ENCODE measurements at places on chromosomes 3 and 15.

GRCh38 chr3:78003090-78003489 lies 963.2 kb downstream of the ROBO2 start:
- DNase-seq, result no peak

- peak; percentile 45 for DNase-seq
These were observed 11.1 kb downstream of the TLE3 start for GRCh38 chr15:70086636-70087035.

- no peak for DNase-seq
These were observed at the start of gene EPB42 for GRCh38 chr15:43220991-43221403. TSS of gene EPB42 (minus strand) at chr15:43221018. CDS start at chr15:43220825, 193 bp downstream.

GRCh38 chr3:124483915-124484470 lies 246.3 kb upstream of the UMPS start:
- DNase-seq, result no peak

DNA sequence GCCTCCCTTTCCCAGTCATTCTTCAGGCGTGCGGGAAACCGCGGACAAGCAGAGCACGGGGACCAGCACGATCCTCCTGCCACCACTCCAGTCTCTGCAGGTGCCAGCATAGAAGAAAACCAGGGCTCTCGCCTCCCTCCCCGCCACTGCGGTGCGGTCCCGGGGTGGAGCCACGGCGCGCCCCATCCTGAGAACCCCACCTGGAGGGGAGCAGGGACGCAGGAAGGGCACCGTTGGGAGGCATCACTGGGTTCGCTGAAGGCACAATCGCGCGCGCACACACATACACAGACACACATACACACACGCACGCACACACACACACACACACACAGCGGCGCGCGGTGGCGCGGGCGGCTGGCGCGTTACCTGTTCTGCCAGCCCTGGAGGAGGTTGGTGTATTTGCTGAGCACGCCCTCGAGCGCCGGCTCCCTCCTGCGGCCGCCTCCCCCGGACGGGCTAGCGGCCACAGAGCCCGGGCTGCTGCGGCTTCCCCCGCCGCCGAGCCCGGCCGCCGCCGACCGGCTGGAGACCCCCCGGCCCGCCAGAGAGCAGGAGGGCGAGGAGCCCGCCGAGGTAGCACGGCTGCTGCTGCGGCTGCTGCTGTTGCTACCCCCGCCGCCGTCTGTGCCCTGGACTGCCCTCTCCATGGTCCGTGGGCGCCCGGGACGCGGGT lies 394 bp downstream of the OSBPL10 start:
- peak; percentile 42 for DNase-seq

DNA sequence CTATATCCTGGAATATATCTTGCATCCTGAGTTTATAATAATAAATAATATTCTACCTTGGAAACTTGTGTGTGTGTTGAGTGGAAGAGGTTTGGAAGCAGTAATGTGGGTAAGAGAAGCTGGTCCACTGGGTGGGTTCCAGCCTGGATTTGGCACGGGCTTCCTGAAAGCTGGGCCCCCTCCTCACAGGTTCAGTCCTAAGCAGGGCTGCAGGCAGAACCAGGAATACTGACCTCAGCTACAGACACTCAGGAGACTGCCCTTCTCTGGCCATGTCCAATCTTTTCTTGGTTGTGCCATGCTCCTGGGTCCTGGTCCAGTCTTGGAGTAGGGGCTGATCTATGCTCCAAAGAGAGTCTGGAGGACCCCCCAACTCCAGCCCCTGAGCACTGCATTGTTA lies 4.5 kb downstream of the MYD88 start:
- no peak for DNase-seq

DNA sequence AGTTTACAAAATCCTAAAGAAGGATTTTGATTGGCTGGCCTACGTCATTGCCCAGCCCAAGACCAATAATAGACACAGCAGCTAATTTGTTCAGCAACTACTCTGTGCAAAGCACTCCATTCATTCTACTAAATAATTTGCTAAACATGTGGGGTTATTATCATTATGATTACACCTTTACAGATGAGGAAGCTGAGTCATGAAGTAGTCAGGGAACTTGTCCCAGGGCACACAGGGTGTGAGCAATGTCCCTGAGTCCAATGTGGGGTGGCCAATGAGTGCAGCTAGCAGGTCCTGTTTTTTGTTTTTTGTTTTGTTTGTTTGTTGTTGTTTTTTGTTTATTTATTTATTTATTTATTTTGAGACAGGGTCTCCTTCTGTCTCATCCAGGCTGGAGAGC lies 183.6 kb downstream of the ABHD5 start:
- no peak for DNase-seq

DNA sequence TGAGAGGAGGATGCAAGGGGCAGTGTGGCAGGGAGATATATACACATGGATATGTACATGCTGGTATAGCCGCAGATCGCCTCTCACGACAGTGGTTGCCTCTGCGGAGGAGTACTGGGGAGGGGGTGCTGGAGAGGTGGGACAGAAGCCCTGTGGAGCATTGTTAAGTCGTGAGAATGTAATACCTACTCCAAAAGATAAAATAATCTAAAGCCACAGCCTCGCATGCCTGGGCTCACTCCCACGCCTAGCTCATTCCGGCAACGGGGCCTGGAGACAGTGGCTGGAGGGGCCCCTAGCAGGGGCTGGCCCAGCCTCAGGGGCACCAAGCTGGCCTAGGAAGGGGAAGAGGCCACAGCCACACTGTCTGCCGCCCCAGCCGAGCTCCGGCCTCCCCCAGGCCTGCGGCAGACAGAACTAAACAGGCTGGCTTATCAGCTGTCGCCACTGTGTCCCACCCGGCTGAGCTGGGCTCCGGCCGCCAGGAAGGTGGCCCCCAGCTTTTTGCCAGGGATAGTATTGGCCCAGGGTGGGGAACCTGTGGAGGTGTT lies 65.1 kb upstream of the LCTL start:
- no peak for DNase-seq

DNA sequence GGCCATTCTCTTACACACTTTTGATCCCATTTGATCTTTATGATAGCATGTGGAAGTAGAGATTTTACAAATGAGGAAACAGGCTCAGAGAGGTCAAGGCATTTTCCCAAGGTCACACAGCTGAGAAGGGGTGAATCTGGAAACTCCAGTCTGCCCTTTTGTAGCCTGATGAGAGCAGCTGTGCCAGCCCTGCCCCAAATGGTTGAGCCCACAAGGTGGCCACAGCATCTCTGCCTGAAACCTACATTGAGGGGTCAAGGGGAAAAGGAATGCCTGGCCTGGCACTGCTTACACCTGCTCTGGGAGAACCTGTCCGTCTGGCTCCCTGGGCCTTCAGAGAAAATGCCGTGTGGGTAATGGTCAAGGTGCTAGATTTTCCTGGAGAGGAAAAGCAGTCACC lies 200.2 kb upstream of the LINGO1 start:
- DNase-seq, result no peak

GRCh38 chr15:39191871-39192291 lies 389.0 kb upstream of the THBS1 start:
- DNase-seq, result no peak

GRCh38 chr15:47404877-47405276 lies 312.4 kb upstream of the SEMA6D start:
- DNase-seq, result no peak

DNA sequence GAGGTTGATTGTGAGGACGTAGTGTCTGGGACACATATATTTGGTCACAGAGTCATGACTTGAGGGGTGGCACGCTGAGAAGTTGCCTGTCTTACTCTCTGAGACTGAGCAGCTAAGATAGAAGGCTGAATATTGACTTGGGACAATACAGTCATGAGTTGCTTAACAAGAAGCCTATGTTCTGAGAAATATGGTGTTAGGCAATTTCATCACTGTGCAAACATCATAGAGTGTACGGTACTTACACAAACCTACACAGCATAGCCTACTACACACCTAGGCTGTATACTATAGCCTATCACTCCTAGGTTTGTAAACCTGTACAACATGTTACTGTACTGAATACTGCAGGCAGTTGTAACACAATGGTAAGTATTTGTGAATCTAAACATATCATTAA lies 30.3 kb upstream of the SPESP1 start:
- DNase-seq, result no peak

DNA sequence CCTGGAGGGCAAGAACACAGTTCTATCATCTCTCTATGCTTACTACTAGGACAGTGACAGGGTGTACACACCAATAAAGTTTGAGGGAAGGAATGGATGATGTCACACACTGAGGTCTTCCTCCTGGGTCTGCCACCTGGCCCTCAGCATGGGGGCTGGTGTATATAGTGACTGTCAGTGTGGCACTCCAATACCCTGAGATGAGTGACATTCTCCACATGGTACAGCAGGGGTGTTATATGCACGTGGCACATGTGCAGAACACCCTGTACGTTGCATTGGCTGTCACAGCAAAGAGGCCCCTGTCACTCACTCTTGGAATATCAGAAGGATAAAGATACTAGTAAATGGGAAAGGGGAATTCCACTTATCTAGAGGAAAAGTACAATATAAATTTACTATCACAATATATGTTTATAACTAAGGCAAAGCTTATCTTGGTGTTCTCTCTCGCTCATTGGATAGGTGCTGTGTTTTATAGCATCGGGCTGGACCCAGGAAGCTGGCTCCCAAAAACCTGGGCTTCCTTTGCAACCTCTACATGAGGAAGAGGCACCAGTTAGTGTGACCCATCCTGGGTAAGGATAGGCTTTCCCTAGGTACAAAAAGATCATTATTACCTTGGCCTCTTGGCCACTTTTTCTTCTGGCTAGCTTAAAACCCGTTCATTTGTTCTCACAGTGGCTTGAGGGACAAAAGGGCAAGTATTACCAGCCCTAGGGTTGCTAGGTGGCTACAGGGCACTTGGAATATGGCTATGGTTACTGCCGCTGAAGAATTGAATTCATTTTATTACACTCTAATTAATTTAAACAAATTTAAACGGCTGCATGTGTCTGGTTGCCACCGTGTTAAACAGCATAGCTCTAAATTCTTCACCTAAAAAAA lies 54.8 kb upstream of the HES1 start:
- DNase-seq, result no peak

DNA sequence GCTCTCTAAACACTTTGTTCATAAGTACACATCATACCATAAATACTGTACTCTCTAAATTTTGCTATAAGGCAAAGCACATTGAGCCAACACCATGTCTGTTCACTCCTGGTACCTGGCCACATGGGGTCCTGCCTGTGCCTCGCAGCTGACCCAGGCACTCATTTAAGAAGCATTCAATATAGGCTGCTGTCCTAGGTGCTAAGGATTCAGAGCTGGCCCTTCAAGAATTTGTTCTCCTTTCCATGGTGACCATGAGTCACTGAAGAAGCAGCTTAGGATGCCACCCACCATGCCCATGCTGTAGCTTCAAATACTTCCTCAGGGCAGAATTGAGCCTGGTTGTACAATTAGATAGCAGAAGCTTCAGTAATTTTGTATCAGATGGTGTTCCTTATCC lies 119.2 kb upstream of the ZBED2 start:
- no peak for DNase-seq

GRCh38 chr3:106814231-106814630 lies 563.0 kb upstream of the CCDC54 start:
- no peak for DNase-seq

GRCh38 chr3:851098-851790 lies 241.6 kb upstream of the CNTN6 start:
- no peak for DNase-seq

DNA sequence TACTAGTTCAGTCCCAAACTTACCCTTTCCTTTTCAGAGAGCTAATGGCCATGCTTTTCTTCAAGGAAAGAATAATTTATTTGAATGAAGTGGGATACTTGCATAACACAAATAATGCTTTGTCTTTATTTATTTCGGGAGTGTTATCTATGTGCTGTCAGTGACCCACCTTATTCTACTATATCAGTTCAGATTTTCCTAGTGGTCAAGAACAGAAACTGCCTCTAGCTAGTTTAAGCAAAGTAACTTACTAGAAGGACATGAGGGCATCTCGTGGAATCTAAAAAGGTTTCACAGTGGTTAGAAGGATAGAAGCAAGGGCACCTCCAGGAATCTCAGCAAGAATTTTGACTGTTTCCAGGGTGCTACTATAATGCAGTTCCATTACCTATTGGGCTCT lies 3.8 kb upstream of the TIMMDC1 start:
- DNase-seq, result no peak

DNA sequence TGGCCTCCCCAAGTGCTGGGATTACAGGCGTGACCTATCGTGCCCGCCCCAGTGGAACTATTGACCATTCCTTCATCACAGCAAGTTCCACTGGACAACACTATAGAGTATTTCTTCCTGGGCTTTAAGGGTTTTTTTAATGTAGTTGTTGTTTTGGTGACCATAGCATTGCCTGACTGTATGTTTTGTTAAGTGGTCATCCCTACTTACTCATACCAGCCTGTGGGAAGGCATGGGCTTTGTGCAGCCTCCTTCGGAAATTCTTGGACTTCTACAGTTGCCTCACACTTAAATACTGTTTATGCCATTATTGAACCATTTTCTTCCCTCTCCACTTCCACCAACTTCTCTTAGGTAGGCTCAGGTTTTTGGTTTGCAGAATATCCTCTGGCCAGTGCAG lies 19.9 kb upstream of the ALPK3 start:
- DNase-seq, result no peak

DNA sequence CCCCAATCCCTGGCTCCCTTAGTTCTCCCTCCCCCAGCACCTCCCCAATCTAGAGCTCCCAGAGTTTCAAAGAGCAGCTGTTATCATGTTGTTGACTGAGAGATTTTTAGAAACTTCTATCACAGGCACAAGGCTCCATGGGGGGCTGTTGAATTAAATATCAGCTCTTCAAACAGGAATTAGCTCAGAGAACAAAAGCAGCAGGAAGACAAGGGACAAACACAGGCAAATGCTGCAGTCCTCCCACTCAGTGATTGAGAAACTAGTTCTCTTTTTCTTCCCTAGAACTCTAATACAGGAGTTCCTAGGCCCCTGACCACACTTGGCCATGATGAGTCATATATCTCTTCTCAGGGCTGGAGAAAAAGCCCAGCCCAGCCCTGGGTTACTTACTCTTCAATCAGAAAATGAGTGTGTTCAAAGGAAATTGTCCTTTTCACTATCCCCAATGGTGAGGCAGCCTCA lies 262.1 kb downstream of the IGSF11 start:
- no peak for DNase-seq

DNA sequence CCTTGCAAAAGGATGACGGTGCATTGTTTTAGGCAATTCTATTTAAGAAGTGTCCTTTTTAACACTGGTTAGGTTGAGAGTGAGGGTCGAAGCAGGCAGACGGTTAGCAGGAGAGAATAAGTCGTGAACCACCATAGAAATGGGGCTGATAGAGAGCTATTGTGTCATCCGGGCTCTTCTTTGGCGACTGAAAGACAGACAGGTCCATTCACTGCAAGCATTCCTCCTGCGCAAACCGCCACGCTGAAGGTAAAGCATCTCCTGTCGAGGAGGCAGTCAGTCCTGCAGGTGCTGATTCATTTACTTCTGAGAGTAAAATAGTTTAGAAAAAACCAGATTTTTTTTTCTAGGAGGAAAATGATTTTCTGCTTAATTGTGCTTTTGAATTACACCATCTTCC lies 1002.8 kb upstream of the NR2F2 start:
- DNase-seq, result peak; percentile 67

- DNase-seq, result no peak
These were observed 18.3 kb downstream of the TPRA1 start for GRCh38 chr3:127572186-127572585.
